Left ventricle myocardium inferior (tissue), 1 donor: ENCODE measurements at places on chromosomes 4 and X. TPM values are rescaled to one million over a fixed set of nuclear protein-coding genes. Genes with fewer than 3 reads are reported as not detected.

The FABP2 gene
- not detected for total RNA-seq

DNA sequence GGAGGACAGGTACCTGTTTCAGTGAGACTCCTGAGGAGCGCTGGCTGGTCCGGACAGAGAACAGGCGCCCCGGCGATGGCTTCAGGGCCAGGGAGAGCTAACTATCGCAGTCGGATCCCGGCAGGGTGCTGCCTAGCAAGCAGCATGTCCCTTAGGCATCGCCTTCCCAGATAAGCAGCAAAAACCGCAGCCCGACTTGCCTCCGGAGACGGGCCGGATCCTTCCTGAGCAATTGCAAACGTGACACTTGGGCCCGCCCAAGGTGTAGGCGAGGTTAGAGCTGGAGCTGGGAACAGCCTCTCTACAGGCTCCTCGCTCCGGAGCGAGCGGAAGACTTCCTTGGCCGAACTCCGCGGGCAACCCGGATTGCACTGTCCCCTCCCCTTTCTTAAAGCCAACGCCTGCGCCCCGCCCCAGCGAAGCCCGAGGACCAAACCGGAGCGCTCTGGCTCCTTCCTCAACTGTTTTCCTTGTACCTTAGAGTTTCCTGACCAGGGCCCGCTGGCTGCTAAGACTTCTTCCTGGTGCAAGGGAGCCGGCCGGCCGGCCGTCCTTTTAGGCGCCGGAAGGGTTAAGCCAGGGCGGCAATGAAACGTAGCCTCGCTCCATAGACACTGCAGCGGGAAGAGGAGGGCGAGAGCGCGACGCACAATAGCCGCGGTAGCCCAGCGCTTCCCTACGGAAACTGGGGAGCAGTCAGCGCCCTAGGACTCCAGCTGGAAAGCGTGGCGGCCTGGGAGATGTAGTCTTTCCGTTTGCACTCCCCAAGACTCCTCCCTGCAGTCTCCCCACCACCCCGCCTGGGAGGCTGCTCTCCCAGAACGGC lies at the start of gene OPHN1:
Gene OPHN1, minus strand, starts transcription at position 341 of the 826 bp plus-strand sequence. CDS start 475 bp downstream, outside the sequence.
- peaks cover 24% of the 10 kb centered on the region for H3K4me1 ChIP-seq
- H3K27ac ChIP-seq: peak within 1 kb of the TSS; percentile 92
- peak; percentile 76 for DNase-seq
- H3K27me3 ChIP-seq: no peaks in the 10 kb centered on the region
- H3K36me3 ChIP-seq: no peaks in the 10 kb centered on the region

DNA sequence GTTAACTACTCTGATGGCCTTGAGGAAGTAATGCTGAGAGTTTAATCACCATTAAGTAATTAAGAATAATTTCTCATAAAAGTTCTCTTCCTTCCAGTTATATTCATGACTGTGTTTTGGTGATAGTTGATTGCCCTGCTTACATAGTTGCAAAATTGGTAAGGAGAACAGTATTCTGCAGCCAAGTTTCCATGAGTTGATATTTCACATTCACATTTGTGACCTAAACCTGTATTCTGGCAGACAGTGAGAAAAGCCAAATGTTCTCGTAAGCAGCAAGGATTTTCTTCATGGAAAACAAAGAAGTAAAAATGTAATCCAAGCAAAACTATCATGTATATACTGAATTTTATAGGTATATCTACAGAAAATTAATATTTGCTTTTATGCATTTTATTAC lies 187.8 kb upstream of the NUDT6 start:
- no peak overlapping the region for H3K4me3 ChIP-seq
- peaks cover 8% of the 10 kb centered on the region for H3K36me3 ChIP-seq
- peak overlapping the region; percentile 24 for H3K27ac ChIP-seq
- DNase-seq: no peak

DNA sequence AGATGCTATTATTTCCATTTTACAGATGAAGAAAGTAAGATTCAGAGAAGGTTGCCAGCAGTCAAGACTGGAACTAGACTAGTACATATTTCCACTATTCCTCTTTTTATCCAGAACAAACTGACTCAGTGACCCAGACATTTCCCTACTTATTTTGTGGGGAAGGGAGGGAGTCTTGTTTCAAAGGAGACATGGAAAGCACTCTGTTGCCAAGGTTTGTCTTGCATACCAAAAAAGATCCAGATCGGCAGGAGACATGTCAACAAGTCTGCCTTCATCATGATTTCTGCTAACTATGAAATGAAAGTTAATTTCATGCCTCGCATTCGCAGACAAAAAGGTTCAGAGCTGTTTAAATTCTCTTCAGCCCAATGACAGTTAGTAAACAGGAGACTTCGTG lies 328.3 kb downstream of the DHX15 start:
- H3K27ac ChIP-seq: no peak overlapping the region
- H3K4me1 ChIP-seq: peaks cover 4% of the 10 kb centered on the region
- H3K36me3 ChIP-seq: no peaks in the 10 kb centered on the region
- DNase-seq: no peak
- H3K27me3 ChIP-seq: no peaks in the 10 kb centered on the region
- no peak overlapping the region for H3K4me3 ChIP-seq

DNA sequence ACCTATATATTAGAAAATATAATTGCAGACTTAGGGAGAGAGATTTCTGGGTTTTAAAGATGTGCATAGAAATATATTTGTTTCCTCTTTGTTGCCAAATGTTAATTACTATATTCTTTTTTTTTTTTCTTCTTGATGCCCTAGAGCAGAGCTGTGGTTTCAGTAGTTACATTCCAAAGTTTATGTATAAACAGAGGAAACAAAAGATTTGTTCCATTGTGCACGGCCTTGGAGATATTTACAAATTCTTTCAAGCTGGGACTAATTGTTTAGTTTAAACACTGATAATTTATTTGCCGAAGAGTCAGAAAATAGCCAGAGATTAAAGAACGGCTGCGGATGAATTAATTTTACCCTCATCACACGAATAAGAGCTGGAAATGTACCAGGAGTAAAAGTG lies 85.1 kb downstream of the USP46 start:
- H3K27ac ChIP-seq: peak overlapping the region; percentile 18
- H3K27me3 ChIP-seq: no peaks in the 10 kb centered on the region
- H3K36me3 ChIP-seq: no peaks in the 10 kb centered on the region
- no peak for DNase-seq
- H3K4me3 ChIP-seq: no peak overlapping the region
- H3K4me1 ChIP-seq: peaks cover 13% of the 10 kb centered on the region

DNA sequence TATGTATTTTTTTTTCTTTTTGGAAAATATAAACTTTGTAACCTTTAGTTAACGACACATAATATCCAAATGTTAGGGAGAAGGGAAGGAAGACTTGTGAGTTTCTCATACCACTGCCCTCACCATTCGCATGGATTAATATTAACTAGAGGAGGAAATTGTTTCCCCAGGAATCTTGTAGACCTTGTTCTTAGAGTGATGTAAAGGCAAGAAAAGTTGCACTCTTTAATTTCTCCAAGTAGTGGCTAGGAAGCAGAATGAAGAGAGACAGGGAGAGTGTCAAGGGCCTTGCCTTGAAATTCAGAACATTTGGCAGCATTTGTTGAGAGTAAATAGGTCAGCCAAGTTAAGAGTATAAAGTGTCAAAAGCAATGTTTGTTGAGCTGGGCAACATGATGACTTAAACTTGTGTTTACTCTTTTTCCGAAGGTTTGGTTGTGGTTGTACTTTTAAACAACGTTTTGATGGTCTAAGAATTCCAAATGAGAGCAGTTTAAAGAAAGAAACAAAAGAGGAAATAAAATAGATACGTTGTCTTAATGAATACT lies 105.7 kb downstream of the TENM3 start:
- no peaks in the 10 kb centered on the region for H3K4me1 ChIP-seq
- H3K36me3 ChIP-seq: no peaks in the 10 kb centered on the region
- no peak overlapping the region for H3K4me3 ChIP-seq
- H3K27me3 ChIP-seq: peaks cover 30% of the 10 kb centered on the region

DNA sequence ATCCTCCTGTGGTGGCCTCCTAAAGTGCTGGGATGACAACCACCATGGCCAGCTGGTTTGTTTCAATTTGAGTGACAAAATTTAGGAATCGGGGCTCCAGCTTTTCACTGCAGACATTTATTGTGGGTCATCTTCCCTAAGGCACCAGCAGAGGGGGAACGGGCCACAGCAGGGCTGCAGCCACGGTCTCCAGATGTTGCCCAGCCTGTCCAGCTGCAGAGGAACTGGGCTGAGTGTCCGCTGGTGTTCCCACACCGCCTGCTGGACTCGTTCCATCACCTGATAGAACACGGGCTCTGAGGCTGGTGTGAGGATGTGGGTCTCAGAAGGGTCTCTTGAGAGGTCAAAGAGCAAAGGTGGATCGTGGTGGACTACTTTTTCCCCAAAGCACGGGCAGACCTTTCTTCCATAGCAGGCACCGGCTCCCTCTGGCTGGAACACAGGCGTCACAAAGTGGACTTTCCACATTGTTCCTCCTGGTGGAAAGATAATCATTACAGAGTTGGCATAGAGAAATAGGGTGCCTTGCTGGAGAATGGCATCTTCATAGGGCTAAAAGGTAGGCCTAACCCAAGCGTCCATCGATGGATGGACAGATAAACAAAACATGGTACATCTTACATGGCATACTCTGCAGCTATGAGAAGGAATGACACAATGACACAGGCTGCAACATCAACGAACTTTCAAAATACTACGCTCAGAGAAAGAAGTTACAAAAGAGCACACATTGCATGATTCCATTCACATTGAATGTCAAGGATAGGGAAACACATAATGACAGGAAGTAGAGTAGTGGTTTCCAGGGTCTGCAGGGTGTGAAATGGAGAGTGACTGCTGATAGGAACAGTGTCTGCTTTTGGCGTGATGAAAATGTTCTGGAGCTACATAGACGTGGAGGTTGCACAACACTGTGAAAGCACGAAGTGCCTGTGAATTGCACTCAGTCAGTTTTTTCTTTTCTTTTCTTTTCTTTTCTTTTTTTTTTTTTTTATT lies 5.9 kb upstream of the ARSD start:
- DNase-seq: no peak
- no peaks in the 10 kb centered on the region for H3K27me3 ChIP-seq
- no peaks in the 10 kb centered on the region for H3K4me1 ChIP-seq
- no peaks in the 10 kb centered on the region for H3K36me3 ChIP-seq
- no peak overlapping the region for H3K4me3 ChIP-seq
- no peak overlapping the region for H3K27ac ChIP-seq

GRCh38 chr4:139826426-139826825 lies 160.8 kb downstream of the MGST2 start:
- no peak overlapping the region for H3K4me3 ChIP-seq
- H3K36me3 ChIP-seq: no peaks in the 10 kb centered on the region
- DNase-seq: no peak
- H3K27ac ChIP-seq: no peak overlapping the region
- no peaks in the 10 kb centered on the region for H3K27me3 ChIP-seq

DNA sequence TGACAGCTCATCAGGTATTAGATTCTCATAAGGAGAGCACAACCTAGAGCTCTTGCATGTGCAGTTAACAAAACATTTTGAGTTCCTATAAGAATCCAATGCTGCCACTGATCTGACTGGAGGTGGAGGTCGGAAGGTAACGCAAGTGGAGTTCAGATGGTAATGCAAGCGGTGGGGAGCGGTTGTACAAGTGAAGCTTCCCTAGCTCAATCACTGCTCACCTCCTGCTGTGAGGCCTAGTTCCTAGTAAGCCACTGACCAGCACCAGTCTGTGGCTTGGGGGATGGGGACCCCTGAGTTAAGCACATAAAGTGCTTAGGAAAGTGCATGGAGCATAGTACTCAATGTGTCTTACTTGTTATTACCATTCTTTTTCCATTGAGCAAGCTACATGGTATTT lies 983.2 kb upstream of the IGFBP7 start:
- H3K27me3 ChIP-seq: no peaks in the 10 kb centered on the region
- no peaks in the 10 kb centered on the region for H3K36me3 ChIP-seq
- no peak for DNase-seq
- no peak overlapping the region for H3K27ac ChIP-seq
- H3K4me1 ChIP-seq: no peaks in the 10 kb centered on the region

GRCh38 chr4:36835246-36835645 lies 409.3 kb upstream of the NWD2 start:
- no peaks in the 10 kb centered on the region for H3K4me1 ChIP-seq
- H3K27me3 ChIP-seq: no peaks in the 10 kb centered on the region
- no peaks in the 10 kb centered on the region for H3K36me3 ChIP-seq
- DNase-seq: no peak
- H3K4me3 ChIP-seq: no peak overlapping the region

- H3K27ac ChIP-seq: no peak overlapping the region
- H3K4me3 ChIP-seq: no peak overlapping the region
- H3K4me1 ChIP-seq: peaks cover 44% of the 10 kb centered on the region
- H3K36me3 ChIP-seq: no peaks in the 10 kb centered on the region
- no peaks in the 10 kb centered on the region for H3K27me3 ChIP-seq
These were observed 235.0 kb downstream of the PALLD start for GRCh38 chr4:168731706-168732414.

GRCh38 chr4:143335979-143336780 lies 496 bp upstream of the GAB1 start:
- H3K4me3 ChIP-seq: peak overlapping the region; percentile 87
- no peaks in the 10 kb centered on the region for H3K36me3 ChIP-seq
- peaks cover 62% of the 10 kb centered on the region for H3K4me1 ChIP-seq
- peak; percentile 94 for DNase-seq

The PLS3 gene
- 42.7 TPM for total RNA-seq

The LINC00632 gene
- 123 TPM for total RNA-seq

DNA sequence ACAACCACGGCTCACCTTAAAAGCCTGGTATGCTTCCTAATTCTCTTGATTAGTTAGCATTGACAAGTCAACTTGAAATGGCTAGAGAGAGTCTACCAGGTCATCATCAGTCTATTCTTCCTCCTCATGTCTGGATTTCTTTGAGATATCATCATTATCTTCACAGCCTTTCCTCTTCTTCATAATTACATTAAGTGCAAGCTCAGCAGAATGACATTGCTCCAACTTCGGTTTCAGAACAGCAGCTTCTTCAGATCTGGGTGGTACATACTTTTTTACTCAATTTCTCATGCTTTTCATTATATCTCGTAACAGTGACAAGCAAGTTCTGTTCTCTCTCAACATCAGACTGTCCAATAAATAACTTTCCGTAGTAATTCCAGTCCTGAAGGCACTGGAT lies 337.5 kb upstream of the TENM3 start:
- no peaks in the 10 kb centered on the region for H3K36me3 ChIP-seq
- no peak overlapping the region for H3K4me3 ChIP-seq
- no peaks in the 10 kb centered on the region for H3K27me3 ChIP-seq
- no peak for DNase-seq
- no peaks in the 10 kb centered on the region for H3K4me1 ChIP-seq
- no peak overlapping the region for H3K27ac ChIP-seq

DNA sequence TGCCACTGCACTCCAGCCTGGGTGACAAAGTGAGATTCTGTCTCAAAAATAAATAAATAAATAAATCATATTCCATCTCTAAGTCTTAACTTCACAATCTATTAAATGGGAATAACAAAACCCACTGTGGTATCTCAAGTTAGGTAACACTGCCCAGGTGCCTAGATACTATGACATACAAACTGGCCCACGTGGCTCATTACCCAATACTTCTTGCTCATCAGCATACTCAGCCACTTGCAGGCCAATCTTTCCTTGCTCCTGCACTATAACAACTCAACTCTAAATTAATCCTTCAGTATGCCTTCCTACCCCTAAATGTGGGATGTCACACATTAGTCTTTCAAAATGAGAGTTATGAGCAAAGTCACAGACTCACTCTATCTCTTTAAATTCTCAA lies 230.1 kb downstream of the OPHN1 start:
- H3K4me3 ChIP-seq: no peak overlapping the region
- H3K27ac ChIP-seq: no peak overlapping the region
- no peak for DNase-seq
- H3K27me3 ChIP-seq: no peaks in the 10 kb centered on the region
- H3K36me3 ChIP-seq: no peaks in the 10 kb centered on the region

The FAM156B gene
- 5.9 TPM for total RNA-seq
